ENCODE measurements at places on chromosomes 12 and 14. TPM values are rescaled to one million over a fixed set of nuclear protein-coding genes. Genes with fewer than 3 reads are reported as not detected.

Gene KRT72
- not detected for total RNA-seq

Gene KERA
- total RNA-seq, result not detected

Gene KANSL2
- total RNA-seq, result 60.9 TPM

Gene CLEC2A
- total RNA-seq, result not detected

Gene STAC3
- total RNA-seq, result 1.1 TPM

Gene SRP54
- total RNA-seq, result 112 TPM

Gene TMEM30B
- total RNA-seq, result 0.56 TPM

Gene C12orf50
- total RNA-seq, result not detected

Gene TSPAN11
- total RNA-seq, result under 0.01 TPM

Gene NKX2-8
- total RNA-seq, result not detected

Gene MYO1A
- under 0.01 TPM for total RNA-seq

Gene SIVA1
- total RNA-seq, result 89.4 TPM

Gene LRRC43
- total RNA-seq, result 0.38 TPM

Gene TMEM52B
- under 0.01 TPM for total RNA-seq

Gene SLC15A4
- 97.2 TPM for total RNA-seq

Gene ZCCHC8
- 12.3 TPM for total RNA-seq

Gene KLHL33
- 0.28 TPM for total RNA-seq

Gene LRTM2
- not detected for total RNA-seq

Gene PACS2
- total RNA-seq, result 27.8 TPM

Gene FOXM1
- total RNA-seq, result 0.28 TPM

Gene WDHD1
- total RNA-seq, result 28.2 TPM

Gene NRXN3
- 1.3 TPM for total RNA-seq

Gene PTPRB
- total RNA-seq, result 25.7 TPM

Gene BEST3
- under 0.01 TPM for total RNA-seq

Gene AMN1
- total RNA-seq, result 8.6 TPM

Gene FBXO21
- 124 TPM for total RNA-seq

Gene PIANP
- under 0.01 TPM for total RNA-seq

Gene NID2
- total RNA-seq, result 216 TPM

Gene CHMP4A
- 25.1 TPM for total RNA-seq

Gene TAMALIN
- total RNA-seq, result 9.0 TPM

Gene EML5
- under 0.01 TPM for total RNA-seq

Gene RNASE4
- total RNA-seq, result 38.9 TPM

Gene ORMDL2
- 17.5 TPM for total RNA-seq

Gene TRAF3
- 29.9 TPM for total RNA-seq

Gene DPPA3
- not detected for total RNA-seq

Gene KRT8
- 18.6 TPM for total RNA-seq

Gene MIP
- total RNA-seq, result 0.19 TPM

Gene B4GALNT1
- total RNA-seq, result 2.8 TPM

Gene LRP1-AS
- total RNA-seq, result not detected

Gene KRT79
- not detected for total RNA-seq

Gene LBHD2
- not detected for total RNA-seq

Gene TSPAN19
- total RNA-seq, result not detected

Gene ADAMTS20
- total RNA-seq, result not detected

Gene GPRC5D
- total RNA-seq, result not detected

Measured in regular cardiac myocyte (primary cell).